ENCODE measurements at places on chromosomes 2 and 18.

DNA sequence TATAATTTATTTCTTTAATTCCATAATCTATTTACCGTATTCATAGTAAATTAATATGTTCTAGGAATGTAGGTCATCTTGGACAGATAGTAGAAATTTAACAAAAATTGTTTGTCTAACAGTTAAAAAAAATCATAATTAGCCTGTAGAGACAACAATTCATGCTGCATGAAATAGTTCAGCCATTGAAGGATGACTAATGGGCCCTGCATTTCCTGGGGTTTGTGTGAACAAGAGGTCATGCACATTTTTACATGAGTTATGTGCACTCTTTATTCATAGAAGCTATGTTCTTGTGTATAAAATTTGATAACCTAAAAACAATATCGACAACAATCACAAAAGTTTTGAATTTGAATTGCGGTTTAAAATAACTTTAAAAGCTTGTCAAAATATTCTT lies 1663.6 kb downstream of the SUCLG1 start:
- peak; percentile 30 for DNase-seq

- DNase-seq: no peak
Observed at GRCh38 chr2:174510583-174511189, 23.9 kb upstream of the GPR155 start.

DNA sequence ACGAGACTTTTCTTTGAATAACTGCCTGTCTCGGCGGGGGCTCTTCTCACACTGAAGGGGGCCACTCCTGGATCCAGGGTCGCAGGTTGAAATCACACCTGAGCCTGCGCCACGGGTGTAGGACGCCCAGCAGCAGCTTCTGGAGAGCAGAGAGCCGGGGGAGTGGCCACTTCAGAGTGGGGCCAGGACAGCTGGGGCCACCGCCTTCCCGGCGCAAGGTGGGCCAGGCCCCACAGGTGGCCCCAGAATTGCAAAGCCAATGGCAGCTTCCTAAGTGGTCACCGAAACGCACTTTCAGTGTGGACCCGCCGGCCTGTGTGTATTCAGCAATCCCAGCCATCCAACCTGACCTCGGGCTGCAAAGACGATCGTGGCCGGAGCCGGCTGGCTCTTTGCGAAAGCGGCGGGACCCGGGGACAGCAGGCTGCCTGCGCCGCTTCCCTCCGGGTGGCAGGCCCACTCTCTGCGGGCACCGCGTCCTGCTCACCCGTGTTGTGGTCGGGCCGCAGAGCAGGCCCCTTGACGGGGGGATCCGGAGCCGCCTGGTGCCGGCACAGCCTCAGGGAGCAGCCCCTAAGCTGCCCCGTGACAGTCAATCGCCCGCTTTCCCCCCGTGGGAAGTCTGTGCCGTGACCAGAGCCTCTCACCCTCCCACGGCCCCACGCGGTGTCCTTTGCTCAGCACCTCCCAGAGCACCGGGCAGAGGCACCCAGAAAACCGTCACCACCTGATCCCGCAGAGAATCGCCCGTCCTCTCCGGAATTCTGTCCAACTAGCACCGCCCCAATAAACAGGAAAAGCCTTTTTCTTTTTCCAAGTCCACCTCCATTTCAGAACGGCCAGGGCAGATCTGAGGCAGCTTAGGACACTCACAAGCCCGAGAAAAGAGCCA lies 144.7 kb downstream of the ZNF516 start:
- no peak for DNase-seq

DNA sequence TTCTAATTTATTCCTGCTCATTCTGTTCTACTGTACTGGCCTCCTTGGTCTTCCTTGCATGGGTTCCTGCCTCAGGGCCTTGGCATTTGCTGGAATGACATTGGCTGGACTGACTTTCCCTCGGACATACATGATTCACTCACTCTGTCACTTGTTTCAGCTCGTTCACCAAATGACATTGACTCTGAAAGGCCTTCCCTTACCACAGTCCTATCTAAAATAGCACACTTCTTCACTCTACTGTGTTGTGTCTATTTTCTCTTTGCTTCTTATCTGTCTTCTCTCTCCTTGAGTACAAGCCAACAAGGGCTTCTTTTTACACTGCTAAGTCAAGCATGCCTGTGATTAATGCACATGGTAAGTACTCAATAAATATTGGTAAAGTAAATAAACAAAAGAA lies 65.6 kb downstream of the SCG2 start:
- DNase-seq: no peak

DNA sequence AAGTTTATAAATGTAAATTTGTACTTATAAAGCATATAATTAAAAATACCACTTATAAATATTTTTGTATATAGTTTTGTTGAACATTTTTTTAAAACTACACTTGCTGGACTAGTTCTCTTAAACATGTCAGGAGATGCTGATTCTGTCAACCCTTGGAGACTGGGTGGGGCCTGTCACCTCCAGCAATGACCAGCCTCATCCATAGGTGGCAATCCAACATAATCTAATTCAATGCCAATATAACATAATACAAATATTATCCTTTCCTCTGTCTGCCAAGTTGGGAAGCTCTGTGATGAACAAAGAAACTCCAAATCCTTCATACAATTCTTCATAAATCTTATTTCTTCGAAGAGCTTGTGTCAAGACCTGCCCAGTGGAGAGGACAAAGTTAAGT lies 140.4 kb downstream of the RBMS1 start:
- DNase-seq: no peak

DNA sequence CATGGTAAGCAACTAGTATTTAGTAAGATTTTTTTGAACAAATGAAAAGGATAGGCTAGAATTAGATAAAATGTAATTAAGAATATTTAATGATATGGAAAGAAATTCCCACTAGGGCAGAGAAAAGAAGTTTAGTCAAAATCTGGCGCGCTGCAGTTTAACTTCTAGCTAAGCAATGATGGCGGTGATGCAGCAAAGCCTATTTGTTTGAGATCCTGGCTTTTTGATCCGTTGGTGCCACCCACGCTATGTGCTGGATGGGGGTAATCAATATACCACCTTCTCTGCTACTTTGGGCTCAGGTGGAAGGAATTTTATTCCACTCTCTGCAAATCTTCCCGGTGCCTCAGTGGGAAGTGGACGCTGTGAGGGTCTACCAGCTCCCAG lies 421 bp upstream of the FAM171B start:
- no peak for DNase-seq

DNA sequence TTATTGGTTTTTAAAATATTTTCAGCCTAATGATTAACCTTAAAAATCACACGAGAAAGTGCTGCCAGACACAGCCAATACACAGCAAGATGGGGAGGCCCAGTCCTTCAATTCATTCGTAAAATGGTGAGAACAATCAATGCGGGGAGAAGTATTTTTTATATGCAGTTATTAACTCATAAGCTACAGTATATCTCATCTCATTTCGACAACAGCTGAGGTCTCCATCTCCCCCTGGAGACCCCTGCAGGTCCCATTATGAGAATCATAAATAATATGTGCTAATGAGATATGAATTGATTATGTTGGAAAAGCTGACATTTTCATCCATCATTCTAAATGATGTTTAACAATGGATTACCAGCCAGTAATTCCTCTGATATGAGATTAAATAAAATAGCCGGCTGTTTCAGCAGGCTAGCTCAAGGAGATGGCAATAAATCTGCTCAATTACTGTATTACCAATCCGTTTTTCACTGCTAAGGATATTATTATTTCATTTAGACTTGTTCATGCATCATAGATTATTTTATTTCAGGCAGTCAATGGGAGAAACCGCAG lies 535.8 kb downstream of the GALR1 start:
- DNase-seq: no peak

- no peak for DNase-seq
Observed at GRCh38 chr2:152701198-152701597, 16.1 kb downstream of the PRPF40A start.

GRCh38 chr2:221455214-221455613 lies 116.9 kb downstream of the EPHA4 start:
- no peak for DNase-seq

GRCh38 chr2:108778857-108779256 lies 7.7 kb upstream of the CCDC138 start:
- DNase-seq: no peak

DNA sequence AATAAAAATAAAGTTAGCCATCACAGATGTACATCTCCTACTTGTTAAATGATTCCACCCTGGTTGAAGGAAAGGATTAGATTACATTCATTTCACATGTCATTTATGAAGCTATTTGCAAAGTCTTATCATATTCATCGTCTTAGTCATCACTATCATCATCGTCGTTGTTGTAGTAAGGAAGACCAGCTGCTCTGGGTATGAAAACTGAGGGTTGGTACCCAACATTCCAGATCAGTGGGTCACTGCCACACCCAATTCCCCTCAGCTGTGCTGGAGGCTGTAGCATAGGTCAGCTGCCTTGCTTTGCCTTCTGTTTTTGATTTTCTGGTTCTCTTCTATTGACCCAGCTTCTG lies 20.9 kb upstream of the CCBE1 start:
- DNase-seq: peak; percentile 90

DNA sequence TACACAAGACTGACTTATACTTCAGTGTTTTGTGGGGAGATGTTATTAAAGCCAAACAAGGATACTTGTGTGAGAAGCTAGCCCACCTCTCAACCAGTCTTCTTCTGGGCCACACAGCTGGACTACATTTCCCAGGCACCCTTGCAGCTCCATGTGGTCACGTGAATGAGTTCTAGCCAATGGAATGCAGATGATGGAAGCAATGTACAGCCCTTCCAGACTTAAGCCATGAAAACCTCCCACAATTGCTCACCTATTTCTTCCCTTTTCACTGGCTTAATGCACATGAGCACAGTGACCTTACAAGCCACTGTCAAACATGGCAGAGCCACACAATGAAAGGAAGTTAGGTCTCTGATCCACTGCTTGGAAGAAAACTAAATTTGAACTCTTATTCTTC lies 20.4 kb upstream of the FEZ2 start:
- DNase-seq: peak; percentile 54

DNA sequence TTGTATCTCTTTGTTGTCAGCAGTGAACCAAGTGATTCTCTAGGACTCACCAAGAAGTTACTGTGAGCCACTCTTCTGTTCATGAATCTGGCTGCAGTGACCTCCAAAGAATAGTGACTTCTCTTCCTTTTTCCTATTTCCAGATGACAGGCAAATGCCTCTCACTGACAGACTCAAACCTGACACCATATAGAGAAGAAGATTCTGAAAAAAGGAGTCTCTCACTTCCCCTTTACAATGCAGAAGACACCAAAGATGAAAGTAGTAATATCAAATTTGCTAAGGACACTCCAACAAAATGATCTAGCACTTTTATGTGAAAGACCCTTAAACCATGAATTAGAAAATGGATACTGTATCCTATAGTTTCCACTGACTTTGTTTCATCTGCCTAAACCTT lies 44.4 kb upstream of the SETBP1 start:
- no peak for DNase-seq

GRCh38 chr18:49880661-49881060 lies 67.3 kb upstream of the ACAA2 start:
- no peak for DNase-seq

GRCh38 chr2:108917526-108917925 lies 71.5 kb downstream of the EDAR start:
- DNase-seq: no peak

DNA sequence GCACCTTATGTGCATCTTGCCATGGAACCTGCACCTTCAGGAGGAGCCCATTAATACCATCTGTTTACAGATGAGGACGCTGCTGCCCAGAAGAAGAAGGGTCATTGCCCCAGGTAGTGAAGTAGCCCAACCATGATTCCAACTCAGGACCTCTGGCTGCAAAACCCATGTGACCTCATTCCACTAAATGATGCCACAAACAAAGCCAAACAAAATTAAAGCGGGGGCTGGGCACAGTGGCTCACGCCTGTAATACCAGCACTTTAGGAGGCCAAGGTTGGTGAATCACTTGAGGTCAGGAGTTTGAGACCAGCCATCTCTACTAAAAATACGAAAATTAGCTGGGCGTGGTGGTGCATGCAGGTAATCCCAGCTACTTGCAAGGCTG lies 202.1 kb downstream of the EIPR1 start:
- no peak for DNase-seq

GRCh38 chr18:7329016-7329415 lies 98.1 kb downstream of the LRRC30 start:
- no peak for DNase-seq

GRCh38 chr2:208064220-208064961 lies 39.1 kb upstream of the PLEKHM3 start:
- peak; percentile 88 for DNase-seq

GRCh38 chr2:152792974-152793373 lies 74.6 kb downstream of the ARL6IP6 start:
- DNase-seq: no peak

Data from AG20443 (cell line).